Stimulated activated CD4-positive, alpha-beta T cell treated with anti-CD3 and anti-CD28 coated beads, Interleukin-15, amount 100 ng/mL, for 1 hour (primary cell): ENCODE measurements at places on chromosomes 1 and 21.

DNA sequence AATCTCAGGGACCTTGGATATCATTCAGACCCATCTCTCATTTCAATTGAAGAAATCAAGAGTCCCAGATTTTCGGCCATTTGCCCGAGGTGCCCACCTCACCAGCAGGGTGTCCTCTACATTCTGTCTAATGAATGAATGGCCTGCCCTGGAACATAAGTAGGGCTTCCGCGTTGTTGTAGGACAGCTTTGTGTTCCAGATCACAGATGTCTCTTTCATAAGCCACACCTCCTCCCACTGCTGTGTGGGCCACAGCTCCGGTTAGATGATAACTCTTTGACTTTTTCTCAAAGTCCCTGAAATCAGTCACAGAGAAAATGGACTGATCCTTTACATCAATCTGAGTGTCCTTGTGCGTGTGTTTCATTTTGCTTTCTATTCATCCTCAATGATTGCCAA is 144.4 kb downstream of the RGS7 start:
- DNase-seq: no peak

GRCh38 chr1:197776351-197777105 is 1.2 kb upstream of the DENND1B start:
- DNase-seq: no peak

DNA sequence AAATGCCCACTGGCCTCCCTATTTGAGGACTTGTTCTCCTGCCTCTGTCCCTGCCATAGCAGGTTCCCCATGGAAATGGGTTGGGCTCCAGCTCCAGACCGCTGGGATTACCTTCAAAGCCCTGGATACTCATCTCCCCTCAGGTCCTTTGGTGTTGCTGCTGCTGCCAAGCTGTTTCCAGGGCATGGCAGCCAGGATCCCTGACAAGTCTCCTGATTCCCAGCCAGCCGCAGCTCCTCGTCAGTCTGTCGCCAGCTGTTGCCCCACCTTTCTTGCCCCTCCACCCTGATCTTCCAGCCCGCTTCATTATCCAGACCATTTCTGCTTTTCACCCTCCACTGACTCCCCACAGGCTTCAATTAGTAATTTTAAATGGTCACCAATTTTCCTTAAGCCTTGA is 68.3 kb upstream of the KCND3 start:
- DNase-seq: no peak

GRCh38 chr1:7470904-7471638 is 300.0 kb upstream of the VAMP3 start:
- no peak for DNase-seq

DNA sequence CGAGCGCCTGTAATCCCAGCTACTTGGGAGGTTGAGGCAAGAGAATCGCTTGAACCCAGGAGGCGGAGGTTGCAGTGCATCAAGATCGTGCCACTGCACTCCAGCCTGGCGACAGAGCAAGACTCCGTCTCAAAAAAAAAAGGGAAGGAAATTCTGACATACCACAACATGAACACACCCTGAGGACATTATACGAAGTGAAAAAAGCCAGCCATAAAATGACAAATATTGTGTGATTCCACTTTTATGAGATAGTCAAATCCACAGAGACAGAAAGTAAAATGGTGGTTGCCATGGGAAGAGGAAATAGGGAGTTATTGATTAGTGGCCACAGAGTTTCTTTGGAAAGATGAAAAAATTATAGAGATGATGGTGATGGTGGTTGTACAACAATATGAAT is 41.7 kb downstream of the EVI5 start:
- no peak for DNase-seq

DNA sequence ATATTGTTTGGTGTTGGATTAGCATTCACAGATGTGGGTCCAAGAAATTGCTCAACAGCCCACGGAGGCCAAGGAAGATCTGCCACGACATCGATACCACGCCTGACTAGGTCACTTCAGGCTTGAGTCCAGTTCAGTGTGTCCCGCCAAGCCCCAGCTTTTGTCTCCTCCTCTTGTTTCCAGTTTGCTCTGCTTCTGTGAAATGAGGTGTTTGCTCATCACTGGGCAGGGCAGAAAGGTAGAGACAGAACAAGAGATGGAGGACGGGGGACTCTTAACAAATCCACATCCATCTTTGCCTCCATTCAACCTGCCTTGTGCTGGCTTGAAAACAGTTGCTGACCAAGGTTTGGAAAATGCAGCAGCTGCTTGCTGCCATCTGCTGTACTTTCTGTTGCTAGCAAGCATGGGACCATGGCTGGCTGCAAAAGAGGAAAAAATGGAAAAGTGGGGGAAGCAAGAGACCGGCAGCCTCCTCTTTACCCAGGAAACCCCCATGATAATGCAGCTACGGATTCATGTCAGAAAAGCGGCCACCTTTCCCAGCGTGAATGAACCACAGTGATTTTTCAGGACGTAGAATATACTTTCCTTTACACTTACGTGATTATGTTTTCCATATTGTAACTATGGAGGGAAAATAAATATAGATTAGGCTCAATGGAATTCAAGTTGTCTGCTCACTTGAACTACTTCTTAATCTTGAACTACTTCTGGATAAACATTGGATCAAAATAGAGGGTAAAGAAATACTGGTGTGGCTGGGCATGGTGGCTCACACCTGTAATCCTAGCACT is 80.2 kb upstream of the GREM2 start:
- DNase-seq: no peak

GRCh38 chr21:39005502-39005787 is 177.8 kb downstream of the PSMG1 start:
- DNase-seq: no peak

GRCh38 chr1:152191260-152191659 is 32.2 kb upstream of the RPTN start:
- DNase-seq: no peak

DNA sequence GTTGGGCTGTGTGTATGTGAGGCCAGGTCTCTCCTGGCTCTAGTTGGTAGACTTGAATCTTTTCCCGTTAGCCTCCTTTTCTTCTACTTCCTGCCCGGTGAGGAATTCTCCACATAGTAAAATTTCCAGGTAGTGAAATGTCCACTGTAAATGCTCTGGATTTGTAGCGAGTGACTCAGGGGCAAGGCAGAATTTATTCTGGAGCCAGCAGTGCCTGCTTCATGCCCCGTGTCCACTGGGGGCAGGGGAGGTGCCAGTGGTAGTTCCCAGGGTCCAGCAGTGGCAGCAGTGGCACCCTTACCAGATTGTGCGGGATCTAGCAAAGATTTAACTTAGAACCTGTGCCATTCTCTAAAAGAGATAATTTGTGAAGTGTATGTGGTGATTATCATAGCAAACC is 74.5 kb upstream of the USP24 start:
- DNase-seq: no peak

- no peak for DNase-seq
Observed at GRCh38 chr1:97745912-97746311, 174.9 kb downstream of the DPYD start.

GRCh38 chr1:178847396-178847849 is 23.5 kb downstream of the ANGPTL1 start:
- no peak for DNase-seq
